ENCODE measurements at places on chromosomes 7 and 10.

- no peak for DNase-seq
Observed at GRCh38 chr7:55044791-55045190, 26.0 kb downstream of the EGFR start.

- no peak for DNase-seq
Observed at GRCh38 chr7:27155816-27156507, 513 bp downstream of the HOXA7 start.

DNA sequence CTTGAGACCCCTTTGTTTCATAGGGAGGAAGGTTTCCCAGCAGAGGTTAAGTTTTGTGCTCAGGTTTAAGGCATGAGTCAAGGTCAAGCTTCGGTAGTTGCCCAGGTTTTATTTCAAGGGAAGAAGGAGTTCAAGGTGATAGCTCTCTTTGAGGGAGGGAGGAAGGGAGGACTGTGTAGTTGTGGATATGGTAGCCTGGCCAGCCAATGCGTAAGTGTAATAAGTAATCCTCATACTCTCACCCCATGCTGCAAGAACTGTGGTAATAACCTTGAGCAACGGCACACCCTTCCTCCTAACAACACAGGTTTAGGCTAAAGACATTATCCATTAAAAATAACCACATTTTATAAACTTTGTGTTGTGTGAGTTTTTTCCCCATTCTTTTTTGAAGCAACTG is 478.9 kb downstream of the KCNMA1 start:
- no peak for DNase-seq

DNA sequence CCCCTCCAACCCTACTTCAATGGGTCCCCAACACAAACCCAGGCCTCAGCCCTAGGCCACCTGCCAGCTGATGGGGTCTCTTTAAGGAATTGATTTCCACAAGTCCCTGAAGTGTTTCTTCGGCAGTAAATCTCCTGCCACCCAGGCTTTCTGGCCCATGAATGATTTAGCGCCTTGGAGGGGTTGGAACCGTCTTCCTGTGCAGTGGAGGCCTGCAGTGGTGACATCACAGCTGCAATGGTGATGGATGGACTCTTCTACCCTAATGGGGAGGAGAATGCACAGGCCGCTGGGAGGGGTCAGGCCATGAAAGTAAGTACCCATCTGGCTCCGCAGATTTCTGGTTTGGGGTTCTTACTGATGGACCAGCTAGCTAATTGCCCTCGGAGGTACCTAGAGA is 163.8 kb downstream of the UBE2H start:
- no peak for DNase-seq

DNA sequence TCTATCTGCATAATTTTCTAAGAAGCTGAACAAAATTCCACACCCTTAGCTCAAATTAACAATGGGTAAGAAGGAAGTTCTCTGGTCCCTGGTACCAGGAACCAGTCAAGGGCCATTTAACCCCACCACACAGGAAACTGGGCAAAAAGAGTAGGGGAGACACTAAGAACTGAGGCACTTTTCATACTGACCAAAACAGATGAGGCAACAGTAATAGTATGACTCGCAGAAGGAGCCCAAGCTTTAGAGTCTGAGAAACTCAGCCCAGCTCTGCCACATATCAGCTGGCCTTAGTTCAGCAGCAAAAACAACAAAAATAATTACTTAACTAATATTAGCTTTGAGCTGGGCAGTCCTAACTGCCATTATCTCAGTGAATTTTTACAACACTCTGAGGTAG is 221.2 kb downstream of the FAM107B start:
- no peak for DNase-seq
